ENCODE measurements at places on chromosomes 7 and 10.

DNA sequence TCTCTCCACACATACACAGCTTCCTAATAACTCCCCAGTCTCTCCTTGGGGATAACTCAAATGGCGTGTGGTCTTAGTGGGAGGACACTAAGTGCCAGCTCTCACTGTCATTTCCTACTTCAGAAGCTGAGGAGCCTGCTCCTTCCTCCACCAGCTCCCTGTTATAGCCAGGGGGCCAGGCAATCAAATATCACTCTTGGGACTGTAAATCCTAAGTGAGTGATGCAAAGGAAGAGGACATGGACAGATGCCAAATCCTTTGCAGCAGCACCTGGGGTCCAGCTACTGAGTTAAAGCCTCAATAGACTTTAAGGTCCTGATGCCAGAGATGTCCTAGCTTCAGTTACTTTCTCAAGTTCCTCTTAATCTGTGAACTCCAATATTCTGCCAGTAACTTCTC is 34.1 kb downstream of the SEM1 start:
- no peak for DNase-seq

- DNase-seq = no peak
Observed at GRCh38 chr7:43764039-43764761, 5.7 kb downstream of the BLVRA start.

- no peak for DNase-seq
Observed at GRCh38 chr10:22712956-22713852, 1.2 kb downstream of the PIP4K2A start.

- DNase-seq = no peak
Observed at GRCh38 chr7:108497082-108497725, 28.7 kb downstream of the PNPLA8 start.

- DNase-seq = no peak
Observed at GRCh38 chr10:21935439-21936023, 68.0 kb downstream of the DNAJC1 start.

GRCh38 chr10:48890888-48891850 is 48.5 kb downstream of the LRRC18 start:
- DNase-seq = no peak

DNA sequence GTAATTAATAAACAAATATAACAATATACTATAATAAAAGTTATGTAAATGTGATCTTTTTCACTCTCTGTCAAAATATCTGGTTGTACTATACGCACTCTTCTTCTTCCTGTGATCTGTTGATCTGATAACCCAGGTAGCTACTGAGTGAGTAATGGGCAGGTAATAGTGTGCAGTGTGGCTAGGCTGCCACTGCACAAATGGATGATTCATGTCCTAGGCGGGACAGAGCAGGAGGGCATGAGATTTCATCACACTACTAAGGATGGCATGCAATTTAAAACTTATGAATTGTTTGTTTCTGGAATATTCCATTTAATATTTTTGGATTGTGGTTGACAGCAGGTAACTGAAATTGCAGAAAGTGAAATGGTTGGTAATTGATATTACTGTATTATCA is 44.5 kb downstream of the TAS2R16 start:
- DNase-seq = no peak

- DNase-seq = no peak
Observed at GRCh38 chr7:97007583-97007861, 2.2 kb downstream of the DLX6 start.

DNA sequence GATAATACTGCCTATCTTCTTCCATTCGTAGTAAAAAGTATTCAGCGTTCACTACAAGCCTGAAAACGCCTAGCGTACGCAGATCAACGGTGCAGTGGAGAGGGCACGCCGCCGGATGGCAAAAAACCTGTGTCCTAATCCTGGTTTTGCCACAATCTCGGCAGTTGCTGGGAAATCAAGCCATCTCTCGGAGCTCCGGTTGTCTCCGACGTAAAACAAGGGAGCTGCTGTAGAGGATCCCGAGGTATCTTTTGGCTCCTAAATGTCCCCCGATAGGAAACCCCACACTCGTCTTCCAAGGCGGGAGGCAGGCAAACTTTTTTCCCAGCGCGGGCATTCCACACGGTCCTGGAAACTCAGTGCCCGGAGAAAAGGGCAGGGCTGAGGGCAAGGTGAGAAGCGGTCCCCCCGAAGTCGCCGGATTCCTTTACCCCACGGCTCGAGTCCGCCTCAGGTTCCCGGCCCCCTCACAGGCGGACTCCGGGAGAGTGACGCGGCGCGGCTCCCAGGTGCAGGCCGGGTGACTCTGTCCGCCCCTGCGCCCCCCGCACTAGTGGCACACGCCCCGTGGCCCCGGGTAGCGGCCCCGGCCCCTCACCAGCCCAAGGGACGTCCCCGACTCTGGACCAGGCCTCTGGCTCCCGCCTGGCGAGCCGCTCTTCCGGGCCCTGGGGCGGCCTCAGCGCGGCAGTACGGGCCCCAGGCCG is 649 bp downstream of the IDE start:
- DNase-seq = no peak

- DNase-seq = no peak
Observed at GRCh38 chr10:68261132-68261856, 29.4 kb upstream of the ATOH7 start.

DNA sequence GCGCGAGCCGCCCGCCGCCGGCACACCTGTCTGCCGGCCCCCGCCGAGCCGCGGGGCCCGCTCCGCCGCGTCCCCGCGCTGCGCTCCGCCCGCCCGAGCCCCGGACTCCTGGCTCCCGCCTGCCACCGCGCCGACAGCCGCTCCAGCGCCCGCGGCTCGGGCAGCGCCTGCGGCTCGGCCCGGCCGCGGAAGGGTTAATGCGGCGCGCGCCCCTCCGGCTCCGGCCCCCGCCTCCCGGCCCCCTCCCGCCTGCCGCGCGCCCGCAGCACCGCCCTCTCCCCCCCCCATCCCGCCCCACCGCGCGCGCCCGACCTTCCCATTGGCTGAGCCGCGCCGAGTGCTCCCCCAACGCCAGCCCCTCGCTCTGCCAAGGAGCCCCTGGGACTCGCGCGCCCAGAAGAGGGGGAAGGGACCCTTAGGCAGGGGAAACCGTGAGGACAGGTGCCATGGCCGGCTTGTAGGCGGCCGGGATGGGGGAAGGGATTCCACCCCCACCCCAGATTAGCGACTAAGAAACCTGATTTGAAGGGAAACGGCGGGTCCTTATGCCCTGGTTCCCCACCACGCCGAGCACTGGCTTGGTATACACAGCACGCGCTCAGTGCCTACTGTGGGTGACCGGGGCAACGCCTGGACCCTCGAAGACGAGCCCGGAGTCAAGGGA is at the start of gene KCNH2:
TSS of gene KCNH2 (minus strand) at position 196 of the 664 bp plus-strand sequence. CDS start 408 bp downstream, outside the sequence.
- no peak for DNase-seq

DNA sequence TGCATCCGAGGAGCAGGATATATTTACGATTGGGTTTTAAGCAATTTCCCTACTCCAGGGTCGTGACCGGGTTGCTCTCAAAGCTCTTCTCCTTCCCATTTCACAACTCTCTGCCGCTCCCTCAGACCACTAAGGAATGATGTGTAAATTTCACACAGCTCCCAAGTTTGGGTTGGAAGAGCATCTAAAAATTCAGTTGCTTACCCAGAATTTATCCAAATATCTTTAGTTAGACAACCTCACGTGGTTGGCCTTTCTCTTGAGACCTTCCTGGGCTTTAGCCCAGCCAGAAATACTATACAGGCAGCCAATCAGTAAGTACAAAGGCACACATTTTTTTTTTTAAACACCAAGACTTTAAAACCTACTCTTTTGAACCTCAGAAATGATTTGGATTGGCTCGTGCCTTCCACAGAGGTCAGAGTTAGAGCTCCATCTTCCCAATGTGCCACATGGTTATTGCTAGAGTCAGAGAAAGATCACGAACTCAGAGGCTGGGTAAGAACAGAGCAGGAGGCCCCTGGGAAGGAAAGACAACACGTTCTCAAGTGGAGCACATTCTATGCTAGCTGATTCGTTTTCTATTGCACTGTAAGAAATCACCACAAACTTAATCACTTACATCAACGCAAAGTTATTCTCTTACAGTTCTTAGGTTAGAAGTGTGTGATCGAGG is 335.4 kb upstream of the MGMT start:
- DNase-seq = no peak

DNA sequence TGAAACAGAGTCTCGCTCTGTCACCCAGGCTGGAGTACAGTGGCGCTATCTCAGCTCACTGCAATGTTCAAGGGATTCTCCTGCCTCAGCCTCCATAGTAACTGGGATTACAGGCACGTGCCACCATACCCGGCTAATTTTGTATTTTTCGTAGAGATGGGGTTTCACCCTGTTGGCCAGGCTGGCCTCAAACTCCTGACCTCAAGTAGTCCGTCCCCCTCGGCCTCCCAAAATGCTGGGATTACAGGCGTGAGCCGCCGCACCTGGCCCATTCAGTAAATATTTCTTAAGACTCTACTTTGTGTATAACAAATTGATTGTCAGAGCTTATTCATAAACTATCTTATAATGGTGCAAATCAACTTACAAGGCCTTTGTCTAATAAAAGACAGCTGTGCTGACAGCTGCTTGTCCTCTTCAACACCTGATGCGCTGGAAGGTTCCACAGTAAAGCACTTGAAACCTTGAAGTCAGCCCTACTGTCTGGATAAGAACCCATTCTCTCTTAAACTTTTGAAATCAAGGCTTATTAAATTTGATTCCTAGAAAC is 14.7 kb downstream of the ECHDC3 start:
- DNase-seq = no peak

DNA sequence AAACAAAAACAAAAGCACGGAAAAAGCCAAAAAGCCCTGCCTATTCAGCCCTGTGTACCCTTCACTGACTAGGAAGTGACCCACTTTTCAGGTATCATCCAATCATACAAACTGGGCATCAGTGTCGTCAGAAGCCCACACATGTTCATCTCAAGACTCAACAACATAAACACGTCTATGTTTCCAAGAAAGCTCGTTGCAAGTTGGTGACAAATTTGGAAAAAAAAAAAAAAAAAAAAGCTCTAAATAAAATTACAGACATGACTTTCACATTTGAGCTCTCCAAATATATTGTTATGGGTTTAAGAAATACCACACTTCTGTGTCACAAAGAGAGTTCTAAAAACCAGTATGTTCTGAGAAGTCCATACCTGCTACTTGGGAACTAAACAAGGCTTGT is 204.7 kb upstream of the KLF14 start:
- DNase-seq = no peak

GRCh38 chr10:107413971-107414370 is 249.5 kb upstream of the SORCS1 start:
- DNase-seq = no peak

DNA sequence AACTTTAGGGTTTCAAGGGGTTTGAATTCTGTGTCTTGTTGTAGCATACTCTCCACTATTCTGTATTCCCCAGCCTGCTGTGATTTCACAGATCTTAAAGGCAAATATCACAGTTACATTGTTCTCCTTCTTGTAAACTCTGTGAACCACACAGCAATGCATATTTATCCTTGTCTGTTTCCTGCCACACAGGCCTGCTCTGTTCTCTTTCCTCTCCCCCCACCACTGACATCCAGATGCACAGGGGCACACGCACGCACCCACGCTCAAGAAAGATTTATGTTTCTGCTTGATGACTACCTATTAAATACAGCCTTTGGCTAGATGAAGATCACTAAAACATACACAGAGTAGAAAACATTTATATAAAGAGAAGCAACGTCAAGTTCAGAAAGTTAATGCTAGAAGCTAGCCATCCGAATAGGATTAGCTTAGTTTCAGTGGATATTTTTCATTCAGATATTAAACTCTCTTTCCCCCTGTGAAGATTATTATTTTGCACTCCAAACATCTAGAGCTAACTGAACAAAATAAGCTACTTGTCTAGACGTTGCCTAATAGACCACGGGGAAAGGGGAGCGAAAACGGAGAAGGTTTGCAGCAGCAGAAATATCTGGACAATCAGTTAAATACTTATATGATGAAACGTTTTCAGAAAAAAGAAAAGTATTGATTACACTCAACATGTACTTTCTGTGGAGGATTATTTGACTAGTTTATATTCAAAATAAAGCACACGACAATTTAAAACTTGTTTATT is 193.1 kb upstream of the SEMA3C start:
- DNase-seq = no peak

DNA sequence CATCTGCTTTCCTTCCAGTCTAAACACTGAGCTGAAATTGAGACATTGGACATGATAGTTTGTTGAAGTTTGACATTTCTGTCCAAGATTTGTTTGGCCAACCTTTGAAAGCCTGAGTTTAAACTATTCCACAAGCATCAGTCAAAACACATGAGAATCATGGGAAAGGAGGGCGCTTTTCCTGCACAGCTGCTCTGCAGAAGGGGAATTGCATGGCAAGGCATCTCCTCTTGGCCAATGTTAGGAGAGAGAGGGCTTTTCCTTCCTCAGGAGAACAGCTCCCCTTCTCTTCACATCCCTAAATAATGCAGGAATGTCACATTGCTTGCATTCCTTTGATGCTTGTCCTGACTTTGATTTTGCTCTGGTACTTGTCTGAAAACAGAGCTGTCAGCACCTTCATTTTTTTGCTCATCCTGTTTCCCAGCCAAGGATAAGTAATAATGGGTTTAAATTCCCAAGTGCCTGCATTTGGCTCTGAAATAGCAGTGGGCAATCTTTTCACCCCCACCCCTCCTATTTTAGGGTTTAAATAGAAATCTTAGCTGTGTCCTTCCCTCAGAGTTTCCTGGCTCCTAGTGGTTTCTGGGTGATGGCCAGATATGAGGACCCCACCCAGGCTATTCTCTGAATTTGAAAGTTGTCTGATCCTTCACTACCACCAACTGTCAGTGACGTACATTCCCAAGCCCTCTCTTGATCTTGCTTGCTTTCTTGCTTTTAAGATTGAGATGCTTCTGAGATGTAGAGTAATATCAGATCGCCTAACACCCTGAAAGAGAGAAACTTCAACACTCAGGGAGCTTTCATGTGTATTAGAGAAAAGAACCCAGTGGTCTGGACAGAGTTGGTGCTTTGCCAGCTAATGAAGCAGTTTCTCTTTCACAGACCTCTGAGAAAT is 75.2 kb upstream of the NPVF start:
- no peak for DNase-seq

DNA sequence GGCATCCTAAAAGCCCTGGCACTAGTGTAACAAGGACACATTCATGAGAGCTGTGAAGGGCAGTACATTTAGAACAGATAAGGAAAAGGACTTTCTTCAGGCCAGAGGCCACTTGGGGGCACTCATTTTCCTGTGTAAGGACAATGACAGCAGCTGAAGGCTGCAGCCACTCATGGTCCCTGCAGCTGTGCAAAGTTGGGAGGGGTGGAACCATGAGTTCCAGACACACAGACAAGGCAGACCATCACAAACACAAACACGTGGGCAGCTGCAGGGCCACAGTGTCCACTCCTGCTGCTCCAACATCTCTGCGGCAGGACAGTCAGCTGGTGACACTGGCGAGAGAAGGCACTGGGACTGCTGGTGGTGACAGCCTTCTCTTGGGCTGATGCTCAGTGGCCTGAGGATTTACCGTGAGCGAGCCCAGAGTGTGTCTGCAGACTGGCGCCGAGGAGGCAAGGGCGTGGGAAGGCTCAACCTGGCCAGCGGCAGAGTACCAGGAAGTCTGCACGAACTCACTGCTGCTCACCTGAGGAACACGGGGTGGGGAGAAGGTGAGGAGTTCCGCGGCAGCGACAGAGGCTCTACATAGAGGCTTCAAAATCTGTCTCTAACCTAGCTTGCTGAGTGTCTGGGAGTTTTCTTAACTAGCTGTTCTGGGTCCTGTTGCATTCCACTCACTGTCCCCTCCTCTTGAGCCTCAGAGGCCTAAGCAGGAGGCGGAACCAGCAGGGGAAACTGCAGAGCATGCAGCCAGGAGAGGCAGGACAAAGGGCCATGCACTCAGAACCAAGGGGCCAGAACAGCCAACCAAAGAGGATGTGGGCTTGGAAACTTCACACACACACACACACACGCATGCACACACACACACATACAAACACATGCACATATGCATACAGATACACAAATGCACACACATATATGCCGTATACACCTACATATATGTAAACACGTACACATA is 76.5 kb upstream of the DDC start:
- no peak for DNase-seq

Measured in stimulated activated CD8-positive, alpha-beta memory T cell treated with anti-CD3 and anti-CD28 coated beads, Interleukin-7, amount 100 ng/mL, for 1 hour (primary cell).